ENCODE measurements at places on chromosomes 6 and 20.

DNA sequence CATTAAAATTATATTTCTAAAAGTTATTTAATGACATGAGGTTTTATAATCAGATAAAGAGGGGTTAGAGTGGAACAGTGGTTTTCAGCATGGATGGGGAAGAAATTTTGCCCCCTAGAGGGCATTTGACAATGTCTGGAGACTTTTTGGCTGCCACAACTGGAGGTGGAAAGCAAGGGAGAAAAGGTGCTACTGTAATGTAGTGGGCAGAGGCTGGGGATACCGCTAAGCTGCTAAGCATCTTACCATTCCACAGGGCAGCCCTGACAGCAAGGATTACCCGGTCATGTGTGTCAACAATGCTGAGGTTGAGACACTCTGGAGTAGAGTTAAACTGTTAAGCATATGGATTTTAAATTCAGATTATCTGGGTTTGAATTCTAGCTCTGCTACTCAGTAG, 52.9 kb upstream of the FABP7 start:
- H3K27ac ChIP-seq: no peak overlapping the region
- no peaks in the 10 kb centered on the region for H3K4me1 ChIP-seq
- H3K27me3 ChIP-seq: no peaks in the 10 kb centered on the region
- no peak overlapping the region for H3K4me3 ChIP-seq

DNA sequence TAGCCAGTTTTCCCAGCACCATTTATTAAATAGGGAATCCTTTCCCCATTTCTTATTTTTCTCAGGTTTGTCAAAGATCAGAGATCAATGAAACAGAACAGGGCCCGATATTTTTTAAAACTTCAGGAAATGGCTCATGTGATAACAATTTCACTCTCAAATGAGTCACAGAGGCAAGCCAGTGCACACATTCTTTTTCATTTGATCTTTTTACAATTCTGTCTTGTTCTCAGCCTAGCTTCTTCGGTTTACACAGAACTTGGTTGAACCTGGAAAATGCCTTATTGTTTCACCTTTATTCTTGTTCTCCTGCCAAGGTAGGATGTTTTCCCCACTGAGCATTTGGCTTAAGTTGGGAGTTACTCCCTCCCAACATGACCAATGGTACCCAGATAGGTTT, 258.9 kb downstream of the COL12A1 start:
- DNase-seq: no peak
- no peak overlapping the region for H3K4me3 ChIP-seq
- no peaks in the 10 kb centered on the region for H3K4me1 ChIP-seq
- no peak overlapping the region for H3K27ac ChIP-seq
- H3K36me3 ChIP-seq: no peaks in the 10 kb centered on the region

- peaks cover 8% of the 10 kb centered on the region for H3K27me3 ChIP-seq
- H3K36me3 ChIP-seq: peaks cover 8% of the 10 kb centered on the region
- H3K4me1 ChIP-seq: peaks cover 42% of the 10 kb centered on the region
- H3K27ac ChIP-seq: no peak overlapping the region
These were observed 10.8 kb downstream of the GSTA4 start for GRCh38 chr6:52984247-52984646.

GRCh38 chr6:125201961-125202729, 48.6 kb downstream of the TPD52L1 start:
- H3K27ac ChIP-seq: no peak overlapping the region
- DNase-seq: no peak
- no peak overlapping the region for H3K4me3 ChIP-seq

GRCh38 chr6:163501439-163501838, 86.9 kb downstream of the QKI start:
- peaks cover 10% of the 10 kb centered on the region for H3K4me1 ChIP-seq
- no peaks in the 10 kb centered on the region for H3K27me3 ChIP-seq
- no peak for DNase-seq
- no peak overlapping the region for H3K4me3 ChIP-seq

GRCh38 chr6:10528158-10528981, 7.2 kb downstream of the GCNT2 start:
- peak overlapping the region; percentile 88 for H3K4me3 ChIP-seq
- no peaks in the 10 kb centered on the region for H3K36me3 ChIP-seq
- no peaks in the 10 kb centered on the region for H3K27me3 ChIP-seq
- peaks cover 36% of the 10 kb centered on the region for H3K4me1 ChIP-seq

DNA sequence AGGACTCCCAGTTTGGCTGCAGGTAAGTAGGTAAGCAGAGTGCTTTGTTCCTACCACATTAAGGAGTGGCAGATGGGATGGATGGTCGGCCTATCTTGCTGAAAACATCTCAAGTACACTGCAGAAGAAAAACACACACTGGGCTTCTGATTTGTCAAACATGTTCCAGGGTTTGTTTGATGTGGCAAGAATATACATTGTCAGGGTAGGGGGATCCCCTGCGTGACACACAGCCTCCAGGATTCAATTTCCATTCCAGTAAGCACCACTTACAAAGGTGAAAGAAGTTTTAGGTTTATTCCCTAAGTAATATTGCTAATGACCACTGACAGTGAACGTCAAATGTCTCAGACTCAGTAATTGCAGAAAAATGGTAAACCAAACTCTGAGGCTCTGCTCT, 26.0 kb upstream of the KIF16B start:
- H3K4me1 ChIP-seq: no peaks in the 10 kb centered on the region
- H3K27me3 ChIP-seq: no peaks in the 10 kb centered on the region
- H3K27ac ChIP-seq: no peak overlapping the region
- DNase-seq: no peak

DNA sequence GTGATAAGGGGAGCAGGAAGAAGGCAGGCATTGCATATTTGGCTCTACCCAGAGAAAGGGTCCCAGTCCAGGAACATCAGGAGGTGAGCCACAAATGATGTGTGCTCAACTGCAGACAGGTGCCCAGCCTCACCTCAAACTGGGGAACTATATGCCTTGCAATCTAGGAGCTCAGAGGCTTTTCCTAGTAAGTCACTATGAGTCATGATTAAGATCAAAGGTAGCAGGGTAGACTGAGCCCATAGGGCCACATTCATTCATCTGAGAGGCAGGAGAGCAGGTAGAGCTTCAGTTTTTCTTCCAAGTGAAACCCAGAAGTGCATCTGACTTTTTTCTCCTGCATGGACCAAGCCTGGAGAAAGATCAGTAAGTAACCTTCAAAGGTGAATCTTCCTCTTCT, 31.3 kb downstream of the MARCKS start:
- H3K27me3 ChIP-seq: peaks cover 21% of the 10 kb centered on the region
- H3K4me3 ChIP-seq: no peak overlapping the region
- H3K4me1 ChIP-seq: no peaks in the 10 kb centered on the region
- no peak overlapping the region for H3K27ac ChIP-seq
- no peak for DNase-seq
- no peaks in the 10 kb centered on the region for H3K36me3 ChIP-seq

DNA sequence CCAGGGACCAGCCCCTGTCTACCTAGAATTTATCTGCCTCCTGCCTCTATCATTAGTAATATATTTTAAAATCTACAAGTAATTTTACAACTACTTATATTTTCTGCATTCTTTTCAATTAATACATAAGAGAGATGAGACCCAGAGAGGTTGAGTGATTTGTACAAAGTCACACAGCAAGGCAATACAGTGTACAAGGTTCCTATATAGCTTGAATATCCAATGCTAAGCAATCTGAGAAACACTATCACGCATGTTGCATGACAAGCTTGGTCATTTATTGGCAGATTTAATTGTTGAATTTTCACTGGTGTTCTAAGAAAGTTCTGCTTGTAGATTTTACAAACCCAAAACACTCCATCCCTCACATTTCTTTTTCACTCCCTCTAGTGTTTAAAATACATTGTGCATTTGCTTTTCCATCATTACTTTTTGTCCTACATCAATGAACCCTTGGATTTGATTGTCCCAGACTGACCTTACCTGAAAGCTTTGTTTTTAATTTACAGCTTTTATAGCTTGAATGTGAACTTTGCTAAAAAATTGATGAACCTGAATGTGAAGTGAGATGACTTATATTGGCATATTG, 520.9 kb upstream of the CITED2 start:
- H3K27ac ChIP-seq: no peak overlapping the region
- no peaks in the 10 kb centered on the region for H3K27me3 ChIP-seq
- no peak overlapping the region for H3K4me3 ChIP-seq
- H3K36me3 ChIP-seq: no peaks in the 10 kb centered on the region

- H3K27ac ChIP-seq: no peak overlapping the region
- H3K27me3 ChIP-seq: no peaks in the 10 kb centered on the region
- H3K4me1 ChIP-seq: no peaks in the 10 kb centered on the region
- DNase-seq: no peak
- no peaks in the 10 kb centered on the region for H3K36me3 ChIP-seq
These were observed 198.2 kb upstream of the CDH4 start for GRCh38 chr20:61053889-61054288.

DNA sequence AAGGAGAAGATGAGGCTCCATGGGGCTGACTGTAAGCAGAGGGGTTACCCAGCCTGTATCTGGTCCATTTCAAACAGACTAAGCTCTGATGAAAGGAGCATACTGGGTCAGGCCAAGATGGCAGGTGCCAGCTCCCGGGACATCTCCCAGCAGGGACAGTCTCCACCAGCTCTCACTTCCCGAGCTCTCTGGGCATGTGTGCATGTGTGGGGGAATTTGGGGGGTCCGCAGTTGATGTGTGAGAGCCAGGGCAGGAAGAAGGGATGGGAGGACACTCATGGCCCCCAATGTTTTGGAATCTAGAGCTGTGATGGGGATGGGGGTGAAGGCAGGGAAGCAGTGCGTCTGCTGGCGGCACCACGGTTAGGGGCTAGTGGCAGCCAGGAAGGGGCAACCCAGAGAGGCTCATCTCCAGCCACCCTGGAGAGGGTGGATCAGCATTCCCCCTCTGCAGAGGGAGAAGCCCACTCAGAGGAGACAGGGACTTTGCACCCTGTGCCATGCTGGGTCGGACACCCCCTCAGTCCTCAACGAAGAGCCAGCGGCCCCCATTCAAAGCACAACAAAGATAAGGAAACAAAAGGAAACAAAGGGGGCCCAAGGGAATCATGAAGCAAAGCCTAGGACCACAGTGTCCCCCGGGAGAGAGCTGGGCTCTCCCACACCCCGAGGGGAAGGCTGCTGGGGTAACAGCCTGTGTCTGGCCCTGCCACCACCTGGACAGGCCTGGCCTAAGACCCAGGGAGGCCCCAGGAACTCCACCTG, 52.4 kb downstream of the DSTN start:
- H3K36me3 ChIP-seq: peaks cover 28% of the 10 kb centered on the region
- H3K27ac ChIP-seq: peak overlapping the region; percentile 13
- H3K4me1 ChIP-seq: no peaks in the 10 kb centered on the region
- no peak for DNase-seq
- no peak overlapping the region for H3K4me3 ChIP-seq
- no peaks in the 10 kb centered on the region for H3K27me3 ChIP-seq

DNA sequence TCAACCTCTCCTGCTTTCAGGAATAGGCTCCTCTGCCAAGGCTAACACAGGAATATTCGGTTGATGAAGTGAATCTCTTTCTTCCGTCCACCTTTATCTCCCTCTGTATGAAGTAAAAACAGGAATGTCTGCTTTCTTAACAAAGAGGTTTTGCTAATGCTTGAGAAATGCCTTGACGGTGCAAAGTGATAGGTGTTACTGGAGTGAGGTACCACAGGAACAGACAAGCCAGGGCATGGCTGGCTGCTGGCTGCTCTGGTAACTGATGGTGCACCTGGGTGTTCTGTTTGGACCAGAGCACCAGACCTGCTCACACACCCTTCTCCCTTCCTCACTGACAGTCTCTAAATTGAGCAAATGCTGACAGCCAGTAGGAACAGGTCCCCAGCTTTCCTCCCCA, 174.0 kb upstream of the FBXL4 start:
- H3K27me3 ChIP-seq: peaks cover 49% of the 10 kb centered on the region
- H3K4me1 ChIP-seq: no peaks in the 10 kb centered on the region
- no peak overlapping the region for H3K4me3 ChIP-seq
- no peak for DNase-seq
- H3K27ac ChIP-seq: no peak overlapping the region
- no peaks in the 10 kb centered on the region for H3K36me3 ChIP-seq

DNA sequence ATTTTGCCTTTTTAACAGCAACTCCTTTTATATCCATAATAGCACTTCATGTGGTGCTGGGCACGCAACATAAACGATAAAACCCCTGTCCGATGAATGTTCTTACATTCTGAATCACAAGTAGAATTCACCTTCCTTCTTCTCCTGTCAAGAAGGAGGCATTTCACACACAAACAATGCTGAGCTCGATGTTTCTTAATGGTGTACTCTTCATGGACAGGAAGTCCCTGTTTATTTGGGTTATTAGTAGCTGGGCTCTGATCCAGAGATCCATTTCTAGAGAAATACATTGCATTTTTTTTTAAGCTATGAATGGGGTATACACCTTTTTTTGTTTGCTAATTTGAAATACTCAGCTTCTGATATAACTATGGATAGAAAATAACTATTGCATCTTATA, 82.4 kb downstream of the PPP1R3G start:
- no peaks in the 10 kb centered on the region for H3K4me1 ChIP-seq
- H3K4me3 ChIP-seq: no peak overlapping the region
- no peak for DNase-seq
- H3K27ac ChIP-seq: no peak overlapping the region

- no peak overlapping the region for H3K27ac ChIP-seq
- H3K36me3 ChIP-seq: no peaks in the 10 kb centered on the region
- peaks cover 35% of the 10 kb centered on the region for H3K27me3 ChIP-seq
- no peak for DNase-seq
- H3K4me1 ChIP-seq: no peaks in the 10 kb centered on the region
- no peak overlapping the region for H3K4me3 ChIP-seq
These were observed 39.7 kb downstream of the ANKEF1 start for GRCh38 chr20:10074513-10074912.

- no peak overlapping the region for H3K4me3 ChIP-seq
- H3K27ac ChIP-seq: no peak overlapping the region
- H3K36me3 ChIP-seq: peaks cover 4% of the 10 kb centered on the region
- H3K4me1 ChIP-seq: peaks cover 3% of the 10 kb centered on the region
- peaks cover 52% of the 10 kb centered on the region for H3K27me3 ChIP-seq
- no peak for DNase-seq
These were observed 24.9 kb upstream of the IRF4 start for GRCh38 chr6:366389-367297.

- no peak overlapping the region for H3K4me3 ChIP-seq
- H3K27ac ChIP-seq: no peak overlapping the region
- H3K4me1 ChIP-seq: peaks cover 5% of the 10 kb centered on the region
- no peaks in the 10 kb centered on the region for H3K27me3 ChIP-seq
These were observed 72.0 kb downstream of the REV3L start for GRCh38 chr6:111411046-111411445.

DNA sequence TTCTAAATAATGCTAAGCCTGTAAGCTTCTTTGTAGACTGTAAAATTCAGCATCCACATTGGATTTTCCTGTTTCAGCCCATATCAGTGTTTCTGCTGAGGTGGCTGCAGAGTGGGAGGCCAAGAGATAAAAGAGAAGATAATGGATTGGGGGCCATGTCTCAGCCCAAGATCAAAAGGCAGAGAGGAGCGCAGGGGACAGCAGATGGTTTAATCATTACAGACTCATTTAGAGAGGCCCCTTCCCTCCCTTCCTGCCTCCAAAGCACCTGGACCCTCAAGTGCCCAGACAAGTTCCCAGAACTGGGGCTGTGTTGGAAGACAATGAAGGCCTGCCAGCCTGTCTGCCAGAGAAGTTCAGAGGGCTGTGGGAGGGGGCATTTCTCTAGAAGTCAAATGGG, 20.4 kb upstream of the CTNNBL1 start:
- H3K27ac ChIP-seq: no peak overlapping the region
- no peaks in the 10 kb centered on the region for H3K36me3 ChIP-seq
- no peak for DNase-seq
- no peak overlapping the region for H3K4me3 ChIP-seq

- no peaks in the 10 kb centered on the region for H3K36me3 ChIP-seq
- no peaks in the 10 kb centered on the region for H3K27me3 ChIP-seq
- no peaks in the 10 kb centered on the region for H3K4me1 ChIP-seq
- no peak for DNase-seq
- H3K27ac ChIP-seq: no peak overlapping the region
- no peak overlapping the region for H3K4me3 ChIP-seq
These were observed 417.1 kb downstream of the BCKDHB start for GRCh38 chr6:80523531-80523997.
